Airway epithelial cell (primary cell): ENCODE measurements at places on chromosomes 1 and 21. TPM values are rescaled to one million over a fixed set of nuclear protein-coding genes. Genes with fewer than 3 reads are reported as not detected.

The FGR gene
- not detected in 2 replicates for total RNA-seq

The PTPN7 gene
- total RNA-seq = not detected in 2 replicates

The CD5L gene
- not detected in 2 replicates for total RNA-seq

The OBSCN gene
- 1.3 and 4.0 TPM in 2 replicates for total RNA-seq

The CSF3R gene
- total RNA-seq = not detected in 2 replicates

The AADACL4 gene
- not detected in 2 replicates for total RNA-seq

The IVL gene
- total RNA-seq = 46.3 and 60.1 TPM in 2 replicates

The PTPN14 gene
- total RNA-seq = 19.8 and 32.9 TPM in 2 replicates

The SLC35F3 gene
- total RNA-seq = 0.09 and 0.56 TPM in 2 replicates

The ILDR2 gene
- total RNA-seq = not detected in 2 replicates

The NT5C1A gene
- not detected in 2 replicates for total RNA-seq

The ANXA9 gene
- 1.1 and 1.4 TPM in 2 replicates for total RNA-seq

The KRTAP20-1 gene
- not detected in 2 replicates for total RNA-seq

The MASP2 gene
- total RNA-seq = 0.35 TPM in 1 of 2 replicates, not detected in the other

The CYP4X1 gene
- total RNA-seq = 0.51 and 0.56 TPM in 2 replicates

The CNKSR1 gene
- 16.8 and 31.6 TPM in 2 replicates for total RNA-seq

The ADAM15 gene
- 296 and 381 TPM in 2 replicates for total RNA-seq

The METTL18 gene
- 4.3 and 7.4 TPM in 2 replicates for total RNA-seq

The DAB1 gene
- not detected in 2 replicates for total RNA-seq

The RAP1GAP gene
- 0.46 and 1.8 TPM in 2 replicates for total RNA-seq

The RGS7 gene
- total RNA-seq = not detected in 2 replicates

The ADAMTS1 gene
- 35.0 and 37.0 TPM in 2 replicates for total RNA-seq

The RIPPLY3 gene
- total RNA-seq = 0.70 and 1.1 TPM in 2 replicates

The FAM110D gene
- total RNA-seq = not detected in 2 replicates

The TBX15 gene
- not detected in 2 replicates for total RNA-seq

The PTGFR gene
- total RNA-seq = 0.05 and 0.14 TPM in 2 replicates

The ZNF683 gene
- not detected in 2 replicates for total RNA-seq

The PADI3 gene
- total RNA-seq = 2.3 and 3.0 TPM in 2 replicates

The CCDC30 gene
- 0.09 and 0.21 TPM in 2 replicates for total RNA-seq

The GJA5 gene
- total RNA-seq = 0.07 and 3.0 TPM in 2 replicates

The ATP6V1G3 gene
- total RNA-seq = not detected in 2 replicates

The DLGAP3 gene
- not detected in 2 replicates for total RNA-seq

The CHD5 gene
- 0.07 TPM in 1 of 2 replicates, not detected in the other for total RNA-seq

The GPR157 gene
- total RNA-seq = 15.1 and 17.8 TPM in 2 replicates

The SPRR3 gene
- 286 and 324 TPM in 2 replicates for total RNA-seq

The PADI2 gene
- 3.7 and 3.9 TPM in 2 replicates for total RNA-seq

The CENPF gene
- total RNA-seq = 26.4 and 39.8 TPM in 2 replicates

The CYP4A11 gene
- not detected in 2 replicates for total RNA-seq

The BSND gene
- not detected in 2 replicates for total RNA-seq

The CRYAA gene
- total RNA-seq = not detected in 2 replicates

The RHD gene
- total RNA-seq = not detected in 2 replicates

The GPR37L1 gene
- 0.07 TPM in 1 of 2 replicates, not detected in the other for total RNA-seq

The LRRC53 gene
- not detected in 2 replicates for total RNA-seq

The ACTA1 gene
- total RNA-seq = not detected in 2 replicates

The AMPD1 gene
- total RNA-seq = not detected in 2 replicates

The C1orf146 gene
- total RNA-seq = not detected in 2 replicates

The CELA3B gene
- total RNA-seq = not detected in 2 replicates

The GBP7 gene
- total RNA-seq = not detected in 2 replicates

The LCE2A gene
- not detected in 2 replicates for total RNA-seq

The MRPL20 gene
- 173 and 184 TPM in 2 replicates for total RNA-seq

The TEX38 gene
- total RNA-seq = not detected in 2 replicates

The TAF13 gene
- 39.3 and 56.4 TPM in 2 replicates for total RNA-seq
